ENCODE measurements at places on chromosomes 13 and 19.

- DNase-seq: no peak
Measured at GRCh38 chr13:111370570-111371535, 50.4 kb downstream of the TEX29 start.

GRCh38 chr19:31546205-31546960 lies 197.1 kb upstream of the TSHZ3 start:
- DNase-seq: no peak

DNA sequence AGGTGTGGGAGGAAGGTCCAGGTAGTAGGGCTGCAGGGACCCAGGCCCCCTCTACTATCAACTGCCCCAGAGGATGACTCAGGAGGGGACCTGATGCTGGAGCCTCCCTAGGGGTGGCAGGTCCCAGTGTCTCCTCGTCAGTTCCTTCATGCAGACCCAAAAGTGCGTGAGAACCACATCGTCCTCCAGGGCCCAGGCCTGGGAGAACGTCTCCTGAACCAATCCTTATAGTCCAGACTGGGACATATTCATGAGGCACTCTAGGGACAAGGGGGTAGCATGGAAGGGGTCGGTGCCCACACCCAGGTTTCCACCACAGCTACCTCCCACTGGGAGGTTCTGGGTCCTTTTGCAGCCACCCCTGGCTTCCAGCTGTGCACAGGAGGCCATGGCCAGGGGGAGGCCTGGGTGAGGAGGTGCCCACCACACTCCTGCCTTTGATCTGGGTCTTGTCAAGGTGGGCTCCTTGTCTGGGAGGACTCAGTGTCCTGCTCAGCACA lies 38.0 kb upstream of the TPM4 start:
- DNase-seq: no peak

GRCh38 chr19:16470541-16470910 lies 1.2 kb downstream of the EPS15L1 start:
- DNase-seq: no peak

- DNase-seq: no peak
Measured at GRCh38 chr19:30276011-30276882, 95.9 kb upstream of the ZNF536 start.

GRCh38 chr13:35782793-35783192 lies 306.3 kb upstream of the MAB21L1 start:
- DNase-seq: no peak

GRCh38 chr13:79782541-79783205 lies 301.7 kb downstream of the NDFIP2 start:
- peak; percentile 28 for DNase-seq

- peak; percentile 31 for DNase-seq
Measured at GRCh38 chr19:43731846-43732245, 16.0 kb downstream of the IRGC start.

- no peak for DNase-seq
Measured at GRCh38 chr19:45187421-45188100, 9.0 kb downstream of the BLOC1S3 start.

GRCh38 chr13:35016362-35017112 lies 74.5 kb downstream of the NBEA start:
- DNase-seq: no peak

- DNase-seq: no peak
Measured at GRCh38 chr19:18262917-18263316, 11.3 kb downstream of the IQCN start.

GRCh38 chr13:91467236-91467635 lies 68.8 kb downstream of the GPC5 start:
- no peak for DNase-seq

DNA sequence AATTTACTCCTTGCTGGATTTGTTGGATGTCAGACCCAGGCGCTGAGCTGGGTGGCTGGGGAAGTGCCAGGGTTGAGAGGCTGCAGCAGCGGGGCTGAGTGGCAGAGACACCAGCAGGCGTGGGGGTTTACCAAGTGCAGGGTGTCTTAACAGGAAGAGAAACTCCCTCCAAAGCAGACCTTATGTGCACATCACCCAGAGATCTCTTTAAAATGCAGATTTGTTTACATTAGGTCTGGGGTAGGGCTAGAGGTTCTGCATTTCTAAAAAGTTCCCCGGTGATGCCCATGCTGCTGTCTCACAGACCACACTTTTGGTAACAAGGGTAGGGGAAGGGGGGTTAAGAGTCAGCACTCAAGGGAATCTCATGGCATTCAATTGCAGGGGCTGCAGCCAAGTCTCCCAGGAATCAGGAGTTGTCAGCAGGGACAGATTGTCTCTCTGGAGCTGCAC lies 80.7 kb upstream of the OLFM4 start:
- peak; percentile 40 for DNase-seq

GRCh38 chr19:34639491-34640085 lies 37.4 kb downstream of the SCGB2B2 start:
- peak; percentile 84 for DNase-seq

DNA sequence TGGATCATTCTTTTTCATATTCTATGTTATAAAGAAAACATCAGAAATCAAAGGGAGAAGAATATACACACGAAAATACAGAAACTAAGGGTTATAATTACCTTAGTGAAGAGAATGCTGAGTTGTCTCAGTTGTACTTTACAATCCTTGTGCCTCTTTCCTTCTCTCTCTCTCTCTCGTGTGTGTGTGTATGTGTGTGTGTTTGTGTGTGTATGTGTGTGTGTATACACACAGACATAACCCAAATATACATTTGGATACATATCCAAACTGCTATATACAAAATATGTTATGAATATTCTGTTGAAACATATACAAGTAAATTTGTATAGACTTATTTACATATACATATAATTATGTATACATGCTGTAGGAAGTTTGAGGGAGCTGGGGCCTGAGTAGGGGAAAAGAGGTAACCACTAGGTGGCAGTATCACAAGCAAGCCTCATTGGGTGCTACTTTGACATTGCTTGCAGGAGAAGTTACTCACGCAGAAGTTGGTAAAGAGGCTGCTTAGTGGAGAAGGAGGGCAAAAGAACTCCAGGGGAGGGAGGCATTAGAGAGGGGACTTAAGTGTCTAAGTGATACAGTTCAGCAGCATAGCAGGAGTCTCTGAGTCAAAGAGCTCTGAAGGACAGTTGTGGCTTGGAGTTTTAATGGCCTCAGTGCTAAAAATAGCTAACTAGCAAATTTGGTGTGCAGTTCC lies 465.1 kb upstream of the PCDH20 start:
- DNase-seq: peak; percentile 55

DNA sequence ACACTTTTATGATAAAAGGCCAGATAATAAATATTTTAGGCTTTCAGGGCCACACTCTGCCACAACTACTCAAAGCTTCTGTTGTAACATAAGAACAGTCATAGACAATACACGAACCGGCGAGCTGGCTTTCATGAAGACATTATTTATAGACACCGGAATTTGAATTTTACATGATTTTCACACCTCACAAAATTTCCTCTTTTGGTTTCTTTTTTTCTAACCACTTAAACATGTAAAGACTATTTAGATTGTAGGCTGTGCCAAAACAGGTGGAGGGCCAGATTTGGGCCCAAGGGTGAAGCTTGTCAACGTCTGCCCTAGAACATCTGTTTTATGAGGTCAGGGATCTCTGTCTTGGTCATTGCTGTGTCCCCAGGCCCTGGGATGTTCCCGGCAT lies 29.7 kb upstream of the FXYD3 start:
- no peak for DNase-seq

- no peak for DNase-seq
Measured at GRCh38 chr13:47110833-47111240, 214.0 kb upstream of the HTR2A start.

GRCh38 chr13:40063278-40063698 lies 407.8 kb downstream of the COG6 start:
- DNase-seq: no peak

Data from inflammatory macrophage treated with lipopolysaccharide for 1 hour (primary cell).